H9 (cell line): ENCODE measurements at places on chromosomes 3 and 15. TPM values are rescaled to one million over a fixed set of nuclear protein-coding genes. Genes with fewer than 3 reads are reported as not detected.

DNA sequence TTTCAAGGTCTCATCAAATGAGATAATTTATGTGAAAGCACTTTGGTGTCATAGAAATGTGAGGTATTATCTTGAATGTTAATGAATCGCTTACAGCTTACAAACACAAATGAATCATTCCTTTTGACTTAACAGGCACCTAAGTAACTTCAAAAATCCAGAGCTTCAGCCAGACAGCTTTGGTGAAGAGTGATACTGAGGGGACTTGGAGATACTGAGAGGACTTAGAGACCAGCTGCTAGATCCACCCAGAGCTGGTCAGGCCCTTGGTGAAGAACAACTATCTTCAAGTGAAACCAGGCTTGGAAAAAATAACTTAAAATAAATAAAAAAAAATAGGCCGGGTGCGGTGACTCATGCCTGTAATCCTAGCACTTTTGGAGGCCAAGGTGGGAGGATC is 16.2 kb upstream of the ZFYVE19 start:
- H3K4me3 ChIP-seq, result no peak overlapping the region
- H3K4me1 ChIP-seq, result peaks cover 9% of the 10 kb centered on the region; the same call in 1 of the 2 replicates
- H3K36me3 ChIP-seq, result peaks cover 13% of the 10 kb centered on the region; the same call in 1 of the 2 replicates

- H3K27ac ChIP-seq, result no peak overlapping the region
- no peaks in the 10 kb centered on the region for H3K27me3 ChIP-seq
- no peaks in the 10 kb centered on the region for H3K36me3 ChIP-seq
- DNase-seq, result no peak
Observed at GRCh38 chr3:4888913-4889846, 90.1 kb upstream of the BHLHE40 start.

- H3K27me3 ChIP-seq, result no peaks in the 10 kb centered on the region
- H3K4me3 ChIP-seq, result no peak overlapping the region
- no peaks in the 10 kb centered on the region for H3K4me1 ChIP-seq
- no peak for DNase-seq
- H3K36me3 ChIP-seq, result no peaks in the 10 kb centered on the region
- H3K27ac ChIP-seq, result no peak overlapping the region
Observed at GRCh38 chr3:167843481-167843880, 108.0 kb downstream of the SERPINI1 start.

CLDN16 gene
- total RNA-seq, result not detected in 2 replicates

GRCh38 chr3:32186876-32187275 is 51.6 kb upstream of the CMTM8 start:
- H3K4me3 ChIP-seq, result no peak overlapping the region
- H3K27ac ChIP-seq, result no peak overlapping the region
- H3K27me3 ChIP-seq, result no peaks in the 10 kb centered on the region
- H3K36me3 ChIP-seq, result no peaks in the 10 kb centered on the region
- DNase-seq, result no peak

GRCh38 chr15:77030048-77030927 is 35.4 kb downstream of the PSTPIP1 start:
- H3K27ac ChIP-seq, result no peak overlapping the region
- no peak overlapping the region for H3K4me3 ChIP-seq
- DNase-seq, result peak; percentile 50
- no peaks in the 10 kb centered on the region for H3K4me1 ChIP-seq
- no peaks in the 10 kb centered on the region for H3K36me3 ChIP-seq
- no peaks in the 10 kb centered on the region for H3K27me3 ChIP-seq
